ENCODE measurements at places on chromosomes 1 and 21.

DNA sequence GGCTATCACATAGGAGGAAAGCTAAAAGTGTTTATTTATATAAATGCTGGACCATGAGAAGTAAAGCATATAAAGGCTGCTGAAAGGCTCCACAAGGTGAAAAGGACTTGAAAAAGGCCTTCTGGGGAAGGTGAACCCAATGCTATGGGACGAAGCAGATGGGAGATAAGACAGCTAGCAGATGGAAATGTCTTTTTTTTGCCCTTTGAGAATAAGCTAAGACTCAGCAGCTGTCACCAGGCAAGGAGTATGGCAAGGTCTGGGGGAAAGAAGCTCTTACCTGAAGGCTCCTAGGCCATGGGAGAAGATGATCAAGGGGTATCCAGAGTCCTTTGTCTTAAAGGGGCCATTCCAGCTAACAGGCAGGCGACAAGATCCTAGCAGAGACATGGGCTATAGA, 9.9 kb downstream of the PAFAH2 start:
- no peak for DNase-seq

DNA sequence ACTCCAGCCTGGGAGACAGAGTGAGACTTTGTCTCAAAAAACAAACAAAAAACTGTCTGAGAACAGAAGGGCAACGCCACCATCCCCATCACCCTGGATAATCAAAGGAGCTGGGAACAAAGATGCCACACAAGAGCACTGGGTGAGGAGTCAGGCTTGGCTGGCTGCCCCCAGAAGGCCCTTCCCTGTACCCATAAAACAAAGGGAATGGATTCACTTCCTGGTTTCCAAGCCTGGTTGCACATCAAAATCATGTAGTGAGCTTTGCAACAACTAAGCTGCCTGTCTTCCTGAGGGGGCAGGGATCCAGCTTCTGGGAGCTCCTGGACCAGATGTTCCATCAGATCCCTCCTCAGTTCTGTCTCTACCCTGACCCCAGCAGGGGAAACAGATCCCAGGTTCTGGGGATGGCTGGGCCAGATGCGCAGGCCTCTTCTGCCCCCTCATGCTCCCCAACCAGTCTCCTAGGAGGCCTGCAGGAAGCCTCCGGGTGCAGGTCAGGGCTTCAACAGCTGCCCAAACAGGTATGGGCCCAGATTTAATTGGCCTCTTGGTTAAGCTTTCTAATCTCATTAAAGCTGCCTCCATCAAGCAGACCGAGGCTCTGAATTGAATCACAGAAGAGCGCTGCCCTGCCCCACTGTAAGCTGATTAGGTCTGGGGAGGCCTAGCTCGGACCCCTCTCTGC, 97.8 kb downstream of the MRPL37 start:
- peak; percentile 60 for DNase-seq

DNA sequence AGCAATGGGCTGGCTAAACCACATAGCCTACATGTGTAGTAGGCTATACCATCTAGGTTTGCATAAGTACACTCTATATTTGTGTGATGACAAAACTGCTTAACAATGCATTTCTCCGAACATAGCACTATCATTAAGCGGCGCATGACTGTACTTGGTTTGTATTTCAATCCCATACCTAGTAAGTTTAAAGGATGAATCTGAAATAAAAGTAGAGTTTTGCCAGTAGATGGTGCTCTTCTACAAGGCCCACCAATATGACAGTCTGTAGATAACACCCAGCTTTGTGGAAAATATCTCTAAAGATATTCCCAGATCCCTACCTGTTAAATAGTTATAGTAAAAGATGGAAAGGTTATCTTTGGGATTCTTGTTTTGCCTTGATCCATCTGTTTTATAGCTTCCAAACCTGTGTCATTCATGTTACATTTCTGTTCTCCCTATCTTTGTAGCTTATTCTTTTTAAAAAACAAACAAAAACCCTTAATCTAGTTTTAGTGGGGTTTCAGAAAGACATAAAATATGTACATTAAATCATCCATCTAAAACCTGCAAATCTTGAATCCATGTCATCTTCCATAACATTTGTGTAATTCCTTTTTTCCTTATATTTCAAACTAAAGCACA, 33.9 kb upstream of the ASPM start:
- no peak for DNase-seq

DNA sequence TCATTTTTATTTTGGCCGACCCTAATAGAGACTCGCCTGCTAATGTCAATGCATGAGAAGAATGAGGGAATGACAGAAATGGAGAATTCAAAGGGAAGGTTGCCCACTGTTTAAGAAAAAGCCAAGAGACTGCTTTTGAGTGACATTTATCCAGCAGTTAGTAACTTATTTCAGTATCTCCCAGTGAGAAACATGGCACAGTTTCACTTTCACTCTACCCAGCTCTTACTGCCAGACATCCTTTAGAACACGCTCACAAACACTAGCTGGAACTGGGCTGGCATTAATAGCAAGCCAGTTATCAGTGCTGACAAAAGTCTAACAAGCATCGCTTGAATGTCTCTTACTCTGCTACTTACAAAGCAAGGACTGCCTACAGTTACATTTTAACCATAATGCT, 8.5 kb downstream of the GGPS1 start:
- DNase-seq = no peak

- no peak for DNase-seq
These were observed 15.4 kb downstream of the BTG2 start for GRCh38 chr1:203320591-203321272.

DNA sequence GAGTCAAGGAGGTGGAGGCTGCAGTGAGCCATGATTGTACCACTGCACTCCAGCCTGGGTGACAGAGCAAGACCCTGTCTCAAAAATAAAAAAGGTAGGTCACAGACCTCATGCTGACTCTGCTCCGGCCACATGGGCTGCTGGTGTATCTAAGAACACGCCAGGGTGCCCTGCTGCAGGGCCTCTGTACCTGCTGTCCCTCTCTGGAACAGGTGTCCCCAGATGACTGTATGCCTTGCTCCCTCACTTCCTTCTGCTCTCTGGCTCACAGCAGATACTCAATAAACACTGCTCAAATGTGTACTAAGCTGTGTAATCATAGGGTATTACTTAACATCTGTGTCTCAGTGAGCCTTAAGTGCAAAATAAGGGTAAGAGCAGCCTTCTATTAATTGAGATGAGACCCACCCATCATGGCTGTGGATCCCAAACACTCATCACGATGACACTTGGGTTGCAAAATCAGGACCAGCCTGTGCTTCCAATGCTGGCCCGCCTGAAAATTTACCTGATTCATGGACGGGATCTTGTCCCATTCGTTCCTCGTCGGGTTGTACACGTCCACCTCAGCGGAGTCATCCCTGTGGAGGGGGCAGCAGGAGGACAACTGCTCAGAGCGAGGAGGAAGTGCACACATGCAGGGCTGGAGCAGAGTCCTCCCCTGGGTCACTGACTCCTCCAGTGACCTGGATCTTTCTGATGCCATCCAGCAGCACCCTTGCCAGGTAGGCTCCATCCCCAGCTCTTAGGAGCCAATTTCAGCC, 7.5 kb downstream of the KLHL21 start:
- no peak for DNase-seq

GRCh38 chr1:76944942-76945341, 77.7 kb downstream of the ST6GALNAC5 start:
- peak; percentile 37 for DNase-seq

GRCh38 chr1:176501599-176501998, 38.6 kb downstream of the PAPPA2 start:
- DNase-seq = no peak

DNA sequence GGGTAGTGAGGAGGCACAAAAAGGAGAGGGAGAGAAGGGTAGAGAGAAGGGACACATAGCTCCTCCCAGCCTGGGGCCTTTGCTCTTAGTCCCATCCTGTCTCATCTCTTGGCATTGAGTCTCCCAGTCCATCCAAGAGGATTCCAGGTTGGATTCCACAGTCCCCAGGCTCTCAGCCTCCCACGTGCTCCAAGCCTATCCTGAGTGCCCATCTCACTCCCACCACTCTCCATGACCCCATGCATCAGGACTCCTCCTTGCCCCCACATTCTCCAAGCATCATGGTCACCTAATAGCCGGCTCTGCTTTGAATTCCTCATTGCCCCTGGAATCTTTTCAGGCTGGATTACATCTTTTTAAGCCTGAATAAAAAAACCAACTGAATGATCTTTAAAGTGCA, 87.9 kb downstream of the DSCAM start:
- no peak for DNase-seq

- no peak for DNase-seq
These were observed 1.4 kb downstream of the PINK1 start for GRCh38 chr1:20634594-20635084.

- DNase-seq = no peak
These were observed 21.5 kb upstream of the COL11A1 start for GRCh38 chr1:103129796-103130195.

DNA sequence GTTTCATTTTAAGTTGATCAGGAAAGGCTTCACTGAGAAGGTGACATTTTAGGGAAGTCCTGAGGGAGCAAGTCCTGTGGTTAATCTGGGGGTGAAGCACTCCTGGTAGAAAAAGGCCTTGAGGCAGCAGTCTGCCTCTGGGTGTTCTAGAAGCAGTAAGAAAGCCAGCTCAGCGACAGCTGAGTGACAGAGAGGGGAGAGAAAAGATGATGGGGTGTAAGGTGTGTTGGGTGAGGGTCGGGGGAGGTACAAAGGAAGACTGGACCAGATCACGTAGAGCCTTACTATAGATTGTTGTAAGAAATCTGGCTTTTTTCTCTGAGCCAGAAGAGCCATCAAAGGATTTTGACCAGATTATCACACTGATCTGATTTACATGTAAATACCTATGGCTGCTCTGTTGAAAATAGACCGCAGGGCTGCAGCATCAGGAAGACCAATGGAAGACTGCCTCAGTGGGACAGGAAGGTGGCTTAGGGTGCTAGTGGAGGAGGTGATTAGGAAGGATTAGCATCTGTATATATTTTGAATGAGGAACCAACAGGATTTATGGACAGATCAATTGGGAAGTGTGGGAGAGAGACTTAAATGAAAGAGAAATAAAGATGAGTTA, 131.2 kb downstream of the CDC7 start:
- DNase-seq = no peak

DNA sequence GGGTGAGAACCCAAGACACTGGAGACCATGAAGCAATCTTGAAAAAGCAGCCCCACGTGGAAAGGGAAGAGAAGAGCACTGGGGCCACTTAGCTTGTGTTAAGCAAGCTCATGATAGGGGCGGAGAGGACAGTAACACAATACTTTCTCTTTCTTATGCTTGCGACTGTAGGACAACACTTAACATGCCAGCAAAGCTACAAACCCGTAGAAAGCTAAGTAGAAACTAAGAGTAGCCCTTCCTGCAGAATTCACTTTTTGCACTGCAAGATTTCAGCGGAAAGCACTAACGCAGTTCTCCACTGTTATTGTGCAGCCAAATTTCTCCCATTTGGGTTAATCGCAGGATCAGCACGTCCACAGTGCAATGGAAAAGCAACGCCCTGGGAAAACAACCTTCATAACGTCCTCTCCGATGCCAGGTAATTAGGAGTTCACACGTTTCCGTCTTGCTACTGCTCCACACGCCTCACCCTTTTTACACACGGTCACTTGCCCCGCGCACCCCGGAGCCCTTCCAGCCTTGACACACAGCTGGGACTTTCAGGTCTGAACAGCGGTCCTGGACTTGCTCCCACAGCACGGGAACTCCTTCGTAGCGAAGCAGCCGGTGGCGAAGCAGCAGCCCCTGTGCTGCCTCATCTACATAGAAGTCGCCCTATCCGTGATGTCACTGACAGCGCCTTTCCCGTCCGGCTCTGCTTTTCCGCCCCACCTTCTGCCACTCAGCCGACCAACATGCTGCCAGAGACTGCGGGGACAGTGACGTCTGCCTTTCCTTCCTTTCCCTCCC, 148.6 kb downstream of the PPIAL4G start:
- DNase-seq = peak; percentile 89

GRCh38 chr1:29478151-29478791, 241.9 kb downstream of the PTPRU start:
- no peak for DNase-seq
